Keratinocyte (primary cell): ENCODE measurements at places on chromosomes 1 and 21.

GRCh38 chr1:154937085-154937987 lies 817 bp upstream of the PMVK start:
- peak; percentile 81 for DNase-seq

GRCh38 chr1:169586067-169586394 lies 250 bp downstream of the F5 start:
- DNase-seq, result no peak

DNA sequence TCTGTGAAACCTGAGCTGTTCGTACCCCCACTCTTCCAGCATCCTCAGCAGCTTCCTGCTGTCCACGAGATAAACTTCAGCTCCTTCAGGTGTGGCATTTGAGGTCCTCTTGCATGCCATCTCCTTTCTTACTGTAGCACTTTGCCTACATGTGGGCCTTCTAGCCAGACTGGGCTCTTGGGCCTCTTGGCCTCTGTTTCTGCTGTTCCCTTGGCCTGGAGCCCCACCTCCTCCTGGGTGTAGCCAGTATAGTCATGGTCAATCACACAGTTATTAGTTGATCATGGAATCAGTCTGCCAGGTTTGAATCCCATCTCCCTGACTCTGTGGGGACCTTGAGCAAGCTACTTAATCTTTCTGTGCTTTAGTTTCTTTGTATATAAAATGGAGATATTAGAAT lies 26.4 kb downstream of the TMEM53 start:
- no peak for DNase-seq

DNA sequence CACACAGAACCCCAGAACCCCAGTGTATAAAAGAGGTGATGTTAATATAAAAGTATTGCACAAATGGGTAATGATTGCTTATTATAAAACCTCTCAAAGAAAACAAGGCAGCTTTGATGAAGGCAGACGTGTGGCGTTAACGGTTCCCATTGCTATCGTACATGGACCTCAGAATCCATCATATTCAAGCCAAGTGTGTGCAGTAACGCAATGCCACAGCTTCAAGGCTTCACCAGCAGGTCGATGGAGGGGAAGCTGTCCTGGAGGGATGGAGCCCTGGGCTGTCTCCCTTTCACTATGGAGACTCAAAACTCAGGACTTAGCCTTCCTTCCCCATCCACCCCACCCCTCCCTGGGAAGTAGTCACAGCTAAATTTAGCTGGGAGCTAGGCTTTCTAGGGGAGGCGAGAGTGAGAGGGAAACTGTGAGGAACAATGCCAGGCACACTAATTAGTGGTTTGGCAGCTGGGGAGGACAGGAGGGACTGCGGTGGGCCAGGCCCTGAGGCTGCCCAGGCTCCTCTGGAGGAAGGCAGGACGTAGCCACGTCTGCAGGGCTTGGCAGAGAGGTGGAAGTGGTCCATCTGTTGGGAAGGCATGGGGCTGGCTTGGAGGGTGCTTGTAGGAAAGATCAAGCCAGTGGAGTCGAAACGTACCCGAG lies 121.2 kb downstream of the HMGB4 start:
- no peak for DNase-seq

DNA sequence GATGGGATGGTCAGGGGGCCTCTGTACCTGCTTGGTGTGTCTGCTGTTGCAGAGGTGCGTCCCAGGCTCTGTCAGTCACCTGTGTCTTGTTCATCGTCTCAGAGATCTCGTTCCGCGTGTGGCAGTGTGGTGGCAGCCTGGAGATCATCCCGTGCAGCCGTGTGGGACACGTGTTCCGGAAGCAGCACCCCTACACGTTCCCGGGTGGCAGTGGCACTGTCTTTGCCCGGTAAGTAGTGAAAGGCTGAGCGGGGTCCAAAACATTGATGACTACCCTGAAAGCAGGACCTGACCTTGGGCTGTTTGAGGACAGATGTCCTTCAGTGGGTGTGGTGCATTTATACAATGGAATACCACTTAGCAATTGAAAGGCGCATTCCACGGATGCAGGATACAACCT lies 171.0 kb downstream of the PGBD5 start:
- DNase-seq, result no peak

- no peak for DNase-seq
Observed at GRCh38 chr1:26317612-26318337, at the start of gene CD52. Gene CD52, plus strand, starts transcription at chr1:26317958. Its CDS starts 60 bp downstream, at chr1:26318018.

- no peak for DNase-seq
Observed at GRCh38 chr1:85321237-85321964, 45.0 kb upstream of the BCL10 start.

DNA sequence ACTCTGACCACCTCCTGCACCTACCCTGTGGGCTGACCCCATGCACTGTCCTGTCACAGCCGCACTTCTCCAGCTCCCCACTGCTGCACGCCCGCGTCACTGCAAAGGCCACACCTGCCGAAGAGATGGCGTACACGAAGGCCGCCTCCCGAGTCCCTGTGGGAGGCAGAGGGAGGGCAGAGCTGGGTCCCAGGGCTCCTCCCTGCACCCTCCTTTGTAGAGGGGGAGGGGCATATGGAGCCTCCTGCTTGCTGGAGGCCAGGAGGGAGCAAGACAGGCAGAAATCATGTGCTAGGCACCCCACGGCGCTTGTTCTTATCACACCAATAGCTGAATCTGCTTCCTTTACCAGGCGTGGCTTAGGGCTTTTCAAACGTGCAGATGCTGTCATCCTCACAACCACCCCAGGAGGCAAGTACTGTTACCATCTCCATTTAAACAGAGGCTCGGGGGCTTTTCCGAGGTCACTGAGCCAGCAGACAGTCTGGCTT lies 21.4 kb downstream of the WNT4 start:
- DNase-seq, result no peak

GRCh38 chr21:26637201-26637745 lies 64.2 kb upstream of the CYYR1 start:
- no peak for DNase-seq

DNA sequence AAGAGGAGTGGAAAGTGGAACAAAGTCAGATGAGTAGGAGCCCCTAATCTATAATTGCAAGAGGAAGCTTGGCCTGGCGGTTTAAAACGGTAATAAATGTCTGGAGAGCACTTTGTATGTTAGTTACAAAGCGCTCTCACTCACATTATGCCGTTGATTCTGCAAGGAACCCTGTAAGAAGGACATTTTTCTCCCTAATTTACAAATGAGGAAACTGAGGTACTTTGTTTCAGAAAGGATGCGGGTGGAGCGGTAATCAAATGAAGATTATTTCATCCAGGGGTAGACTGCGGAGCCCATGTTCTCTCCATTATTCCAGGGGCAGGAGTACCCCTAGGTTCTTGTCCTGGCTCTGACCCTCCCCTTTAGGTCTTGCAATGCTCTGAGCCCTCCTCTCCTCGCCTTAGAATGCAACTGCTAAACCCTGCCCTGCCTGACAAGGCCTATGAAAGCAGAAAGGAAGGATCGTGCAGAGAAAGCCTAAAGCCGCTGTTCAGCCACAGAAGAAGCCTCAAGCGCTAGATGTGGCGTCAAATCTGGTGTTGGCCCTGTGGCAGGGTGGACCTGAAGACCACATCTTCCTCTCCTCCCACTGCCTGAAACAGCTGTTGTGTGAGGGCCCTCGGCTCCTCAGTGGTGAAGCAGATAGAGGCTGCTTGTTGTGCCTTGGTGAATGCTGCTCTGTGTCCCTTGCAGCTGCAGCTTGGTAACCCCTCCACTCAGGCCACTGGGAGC lies 588 bp upstream of the PACC1 start:
- DNase-seq, result no peak

DNA sequence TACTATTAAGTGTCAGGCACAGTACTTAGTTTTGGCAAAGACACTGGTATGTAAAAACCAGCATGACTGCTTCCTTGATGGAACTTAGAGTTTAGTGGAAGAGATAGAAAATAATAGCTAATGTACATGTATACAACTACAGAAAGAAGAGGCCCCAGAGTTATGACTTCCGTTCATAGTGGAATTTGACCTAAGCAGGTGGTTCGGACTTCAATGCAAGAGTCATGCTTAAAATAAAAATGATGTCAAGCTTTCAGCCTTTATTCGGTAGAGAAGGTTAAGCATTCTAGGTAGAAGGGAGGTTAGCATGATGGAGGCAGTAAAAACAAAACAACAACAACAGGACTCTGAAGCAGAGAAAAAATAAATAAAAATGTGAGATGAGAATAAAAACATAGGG lies 165.9 kb downstream of the KCNT2 start:
- DNase-seq, result no peak

DNA sequence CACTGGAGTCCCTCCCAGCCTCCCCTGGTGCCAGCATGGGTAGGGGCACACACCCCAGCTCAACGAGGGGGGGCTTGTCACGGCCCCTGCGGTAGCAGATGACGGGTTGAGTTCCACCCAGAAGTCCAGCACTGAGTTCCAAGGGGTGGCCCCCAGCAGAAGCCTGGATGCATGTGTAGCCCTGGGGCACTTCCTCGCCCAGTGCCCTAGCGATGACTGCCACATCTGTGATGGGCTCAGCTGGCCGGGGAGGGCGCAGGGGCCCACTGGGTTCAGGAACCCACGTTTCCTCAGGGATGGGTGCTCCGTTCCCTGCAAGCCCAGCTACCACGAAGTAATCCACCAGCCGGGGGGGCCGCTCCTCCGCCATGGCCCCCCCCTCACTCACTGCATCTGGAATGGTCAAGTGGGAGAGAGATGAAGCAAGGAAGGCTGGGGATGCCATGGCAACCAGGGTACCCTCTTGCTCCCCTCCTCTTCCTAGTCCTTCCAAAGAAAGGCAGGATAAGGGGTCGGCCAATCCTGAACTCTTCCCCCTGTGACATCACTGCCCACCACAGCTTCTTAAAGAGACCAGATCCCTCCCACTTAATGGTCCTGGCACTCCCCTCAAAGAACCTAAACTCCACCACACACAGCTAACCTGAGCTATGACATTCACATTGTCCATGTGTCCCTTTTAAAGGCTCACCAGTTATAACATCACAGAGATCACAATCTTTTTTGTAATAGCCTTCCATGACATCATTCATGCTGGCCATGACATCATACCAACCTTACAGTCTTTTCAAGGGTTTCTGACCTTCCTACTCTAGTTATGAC lies 2.3 kb downstream of the DENND4B start:
- no peak for DNase-seq
